ENCODE measurements at places on chromosomes 6 and 20. TPM values are rescaled to one million over a fixed set of nuclear protein-coding genes. Genes with fewer than 3 reads are reported as not detected.

DNA sequence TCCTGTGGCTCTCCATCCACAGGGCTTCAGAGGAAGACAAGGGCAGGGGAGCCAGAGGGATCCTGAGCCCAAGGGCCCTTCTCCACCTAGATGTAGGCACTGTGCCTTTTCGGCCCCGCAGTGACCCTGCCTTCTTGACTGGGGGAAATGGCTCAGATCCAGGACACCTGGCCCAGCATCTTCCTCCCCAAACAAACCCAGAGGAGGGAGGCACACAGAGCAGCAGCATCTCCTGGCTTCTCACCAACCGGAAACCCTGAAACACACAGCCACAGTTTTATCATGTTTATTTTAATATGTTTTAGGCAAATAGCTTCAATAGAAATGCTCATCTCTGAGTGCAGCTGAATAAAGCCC, 84.5 kb upstream of the LRFN2 start:
- DNase-seq = no peak

GRCh38 chr6:169093770-169094551, 159.7 kb downstream of the THBS2 start:
- no peak for DNase-seq

DNA sequence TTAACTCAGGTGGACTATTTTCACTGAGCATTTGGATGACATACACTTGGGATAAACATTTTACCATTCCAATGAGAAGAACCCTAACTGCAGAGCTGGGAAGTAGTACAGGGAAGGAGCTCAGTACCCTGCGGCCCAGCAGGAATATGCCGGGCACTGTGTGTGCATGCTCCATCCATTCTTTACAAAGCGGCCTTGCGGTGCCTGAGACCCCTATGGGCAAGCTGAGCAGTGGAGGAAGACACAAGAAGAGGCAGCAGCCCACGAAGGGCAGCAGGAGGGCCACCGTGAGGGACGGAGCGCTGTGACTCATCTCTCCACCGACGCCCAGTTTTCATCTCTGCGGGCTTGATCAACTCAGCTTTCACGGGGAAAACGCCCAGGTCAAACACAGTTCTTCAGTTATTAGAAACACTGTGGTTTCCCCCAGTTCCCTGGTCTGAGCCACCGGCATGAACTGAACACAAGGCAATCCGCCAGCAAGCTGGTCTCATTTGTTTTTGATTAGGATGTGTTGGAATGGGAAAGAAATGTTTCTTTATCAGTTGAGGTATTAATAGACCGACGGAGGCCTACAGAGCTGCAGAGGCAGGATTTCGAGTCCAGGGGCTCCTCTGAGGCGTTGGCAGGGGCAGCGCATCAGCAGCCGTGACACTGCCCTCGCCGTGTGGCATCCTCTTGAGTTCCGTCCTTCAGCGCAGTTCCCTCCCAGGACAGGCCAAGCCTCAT, 44.9 kb downstream of the IRF4 start:
- DNase-seq = no peak

DNA sequence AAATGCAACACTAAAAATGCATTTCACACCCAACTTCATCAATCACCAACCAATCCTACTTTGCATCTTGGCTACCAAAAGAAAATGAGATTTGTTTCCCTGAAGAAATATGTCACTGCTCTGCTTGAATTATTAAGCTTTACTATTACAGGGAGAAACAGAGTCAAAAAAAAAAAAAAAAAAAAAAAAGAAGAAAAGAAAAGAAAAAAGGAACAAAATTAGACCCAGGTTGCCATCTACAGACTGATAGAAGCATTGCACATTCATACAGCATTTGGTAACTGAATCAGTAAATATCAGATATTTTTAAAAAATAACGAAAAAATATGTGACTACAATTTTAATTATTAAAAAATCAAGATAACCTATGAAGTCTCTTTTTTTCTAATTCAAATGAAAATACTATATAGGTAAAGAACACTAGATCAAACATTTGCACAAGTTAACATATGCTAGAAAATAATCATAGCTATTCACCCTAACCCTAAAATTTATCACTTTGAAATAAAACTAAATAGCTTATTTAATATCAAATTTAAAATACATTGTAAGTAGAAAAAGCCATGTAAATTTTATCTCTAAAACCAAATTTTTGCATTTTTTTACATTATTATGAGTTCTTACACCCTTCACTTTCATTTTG, 83.3 kb downstream of the DCDC2 start:
- DNase-seq = no peak

SIRPA gene
- 42.3 TPM for total RNA-seq

- DNase-seq = no peak
These were observed 796 bp downstream of the PHF20 start for GRCh38 chr20:35772563-35773058.

DNA sequence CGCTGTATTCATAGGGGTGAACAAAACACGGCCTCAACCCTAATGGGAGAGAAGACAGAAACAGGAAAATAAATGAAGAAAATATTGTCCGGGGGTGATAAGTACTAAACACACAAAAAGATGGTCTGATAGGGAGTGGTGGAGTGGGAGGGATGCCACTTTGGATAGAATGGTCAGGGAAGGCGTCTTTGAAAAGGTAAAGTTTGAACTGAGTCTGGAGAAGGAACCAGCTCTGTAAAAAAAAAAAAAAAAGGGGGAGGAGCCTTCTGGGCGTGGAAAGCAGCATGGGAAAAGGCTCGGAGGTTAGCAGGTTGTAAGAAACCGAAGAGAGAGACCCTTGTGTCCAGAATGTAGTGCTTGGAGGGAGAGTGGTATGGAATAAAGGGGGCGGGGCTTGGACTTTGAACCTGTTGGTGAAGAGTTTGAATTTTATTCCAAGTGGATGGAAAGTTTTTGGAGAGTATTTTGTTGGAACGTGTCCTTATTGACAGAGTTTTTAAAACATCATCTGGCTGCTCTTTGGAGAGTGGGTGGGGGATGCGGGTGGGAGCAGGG, 1.8 kb downstream of the CHMP4B start:
- DNase-seq = no peak

DNA sequence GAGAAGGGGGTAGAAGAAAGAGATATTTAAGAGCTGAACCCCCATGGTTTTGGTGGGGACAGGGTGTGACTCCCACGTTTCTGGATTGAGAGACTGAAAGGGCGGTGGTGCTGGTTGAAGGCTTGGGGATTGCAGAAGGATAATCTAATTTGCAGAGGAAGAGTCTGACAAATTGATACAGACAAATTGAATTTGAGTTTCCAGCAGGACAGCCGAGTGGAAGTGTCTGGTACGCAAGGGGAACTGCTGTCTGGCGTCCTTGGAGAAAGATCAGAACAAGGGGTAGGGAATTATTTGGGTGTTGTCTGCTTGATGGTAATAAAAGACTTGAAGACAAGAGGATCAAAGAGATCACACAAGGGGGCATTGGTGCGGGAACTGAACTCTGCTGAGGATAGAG, 40.5 kb upstream of the MDGA1 start:
- DNase-seq = no peak

GRCh38 chr6:56091159-56091869, 156.1 kb downstream of the COL21A1 start:
- DNase-seq = no peak

GRCh38 chr6:157291356-157291755, 32.0 kb downstream of the TMEM242 start:
- no peak for DNase-seq

DNA sequence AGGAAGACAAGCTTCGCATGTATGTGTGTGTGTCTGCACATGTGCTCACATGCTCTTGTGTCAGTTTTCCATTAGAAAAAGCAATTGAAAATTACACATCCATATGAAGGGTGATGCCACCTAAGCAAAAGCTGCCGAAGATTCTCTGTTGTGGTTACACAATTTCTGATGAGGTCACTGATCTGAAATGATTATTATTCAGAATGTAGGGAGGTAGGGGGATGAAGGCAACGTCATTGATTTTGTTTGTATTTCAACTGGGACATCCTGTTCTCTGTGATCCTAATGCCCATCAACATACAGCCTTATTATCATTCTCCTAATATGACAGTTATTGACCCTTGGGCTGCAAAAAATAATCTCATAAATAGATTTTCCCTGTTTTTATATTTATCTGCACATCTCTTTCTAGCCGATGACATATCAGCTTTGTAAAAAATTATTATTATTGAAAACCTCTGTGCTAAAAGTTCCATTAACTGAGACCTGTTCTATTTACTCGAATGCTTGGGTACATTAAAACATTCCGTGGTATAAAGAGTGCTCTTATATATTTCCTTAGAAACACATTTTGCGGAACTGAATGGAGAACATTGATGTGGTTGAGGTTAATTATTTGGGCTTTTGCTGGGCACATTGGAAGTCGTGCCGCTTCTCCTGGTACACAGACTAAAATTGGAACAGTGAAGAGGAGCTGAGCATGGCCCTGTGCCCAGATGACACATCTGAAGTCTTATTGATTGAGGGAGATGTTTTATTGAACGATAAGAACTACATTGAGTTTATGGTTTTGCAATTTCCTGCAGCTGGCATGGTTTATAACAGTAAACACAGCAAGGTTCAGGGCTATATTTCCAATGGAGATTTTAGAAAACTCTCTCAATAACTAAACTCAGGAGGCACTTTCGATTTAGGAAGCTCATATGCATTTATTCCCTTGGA, 51.3 kb downstream of the ZNF831 start:
- DNase-seq = no peak

GRCh38 chr20:5395932-5396727, 79.4 kb upstream of the PROKR2 start:
- DNase-seq = no peak

DNA sequence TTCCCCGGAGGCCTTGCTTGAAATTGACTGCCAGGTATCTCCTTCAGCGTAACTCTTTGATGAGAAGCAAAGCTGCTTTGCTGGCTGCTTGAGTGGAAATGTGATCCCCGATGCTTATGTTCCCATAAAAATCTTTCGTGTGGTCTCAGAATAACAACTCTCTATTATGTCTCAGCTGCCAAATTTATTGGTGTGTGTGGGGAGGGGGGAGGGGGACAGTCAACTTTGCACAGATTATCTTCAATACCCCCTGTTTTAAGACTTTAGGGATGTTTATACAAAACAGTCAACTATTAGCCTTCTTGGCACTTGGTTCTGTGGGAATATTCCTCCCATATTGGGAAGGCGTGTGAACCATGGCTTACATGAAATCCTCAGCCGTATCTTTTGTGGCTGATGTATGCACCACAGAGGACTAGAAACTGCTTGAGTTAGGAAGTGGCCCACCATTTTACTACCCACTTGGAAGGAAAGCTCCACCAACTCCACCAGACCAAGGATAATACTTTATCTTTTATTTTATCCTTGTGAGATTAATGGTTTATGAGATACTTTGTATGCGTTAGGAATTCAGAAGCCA, 101.5 kb upstream of the SLC24A3 start:
- no peak for DNase-seq

DEK gene
- 107 TPM for total RNA-seq

PI3 gene
- 5.9 TPM for total RNA-seq

SLC22A2 gene
- not detected for total RNA-seq

DNA sequence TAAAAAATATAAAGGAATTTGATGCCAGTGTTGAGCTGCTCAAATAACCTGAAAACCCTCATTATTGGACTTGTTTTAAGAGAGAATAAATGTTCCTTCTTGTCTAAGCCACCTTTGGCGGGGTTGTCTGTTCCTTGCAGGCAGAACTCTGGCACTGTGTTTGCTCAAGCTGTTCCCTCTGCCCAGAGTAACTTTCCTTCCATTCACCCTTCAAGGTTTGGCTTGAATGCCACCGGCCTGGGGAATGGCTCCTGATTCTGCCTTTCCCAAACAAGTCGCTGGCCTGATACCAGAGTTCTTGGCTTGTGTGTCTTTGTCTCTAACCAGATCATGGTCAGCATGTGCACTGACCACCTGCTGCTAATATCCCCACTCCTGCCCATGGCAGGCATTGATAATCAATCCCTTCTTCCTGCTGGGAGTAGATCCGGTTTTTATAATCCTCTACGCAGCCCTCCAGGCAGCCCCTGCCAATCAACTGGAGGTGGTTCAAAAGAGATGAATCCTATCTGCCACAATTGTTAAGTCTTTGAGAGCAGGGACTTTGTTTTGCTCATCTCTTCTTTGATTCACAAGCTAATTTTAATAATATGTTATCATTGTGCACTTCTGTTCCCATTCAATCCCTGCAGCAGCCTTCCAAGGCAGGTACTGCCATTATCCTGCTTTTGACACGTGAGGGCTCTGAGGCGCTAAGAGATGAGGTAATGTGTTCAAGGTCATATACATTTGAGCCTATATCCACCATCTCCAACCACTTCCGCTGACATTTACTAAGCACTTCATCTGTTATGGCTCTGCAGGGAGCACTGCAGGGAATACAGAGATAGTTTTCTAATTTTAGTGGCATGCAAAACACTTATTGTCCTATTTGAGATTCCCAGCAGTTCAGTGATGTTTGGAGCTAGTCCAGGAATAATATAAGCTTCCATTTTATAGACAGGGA, 3.1 kb upstream of the CCM2L start:
- DNase-seq = no peak

GRCh38 chr6:160861824-160862223, 129.7 kb upstream of the MAP3K4 start:
- no peak for DNase-seq

- no peak for DNase-seq
These were observed 726 bp upstream of the ARFGEF3 start for GRCh38 chr6:138161088-138161337.

DNA sequence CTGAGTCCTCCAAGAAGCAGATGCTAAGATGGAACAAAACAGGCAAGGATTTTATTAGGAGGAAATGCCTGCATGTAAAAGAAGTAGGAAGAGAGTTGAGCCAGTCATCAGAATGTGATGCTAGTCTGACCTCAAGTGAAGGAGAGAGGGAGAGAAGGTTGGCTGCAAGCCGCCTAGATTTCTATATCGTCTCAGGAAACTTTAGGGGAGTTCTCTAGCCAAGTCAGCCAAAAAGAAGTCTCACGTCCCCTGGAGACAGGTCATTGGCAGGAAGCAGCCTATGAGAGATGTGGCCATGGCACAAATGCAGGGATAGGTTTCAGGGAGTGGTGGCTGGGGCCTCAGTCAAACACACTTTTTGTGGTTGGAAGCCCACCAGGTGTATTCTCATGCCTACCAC, 378.0 kb downstream of the CD109 start:
- no peak for DNase-seq

TAP1 gene
- 28.7 TPM for total RNA-seq

- no peak for DNase-seq
These were observed 21.6 kb downstream of the TFB1M start for GRCh38 chr6:155292711-155293110.

ULBP3 gene
- total RNA-seq = 2.0 TPM

GRCh38 chr6:217048-217659, 75.1 kb upstream of the DUSP22 start:
- DNase-seq = no peak

PHF3 gene
- 76.0 TPM for total RNA-seq

DNA sequence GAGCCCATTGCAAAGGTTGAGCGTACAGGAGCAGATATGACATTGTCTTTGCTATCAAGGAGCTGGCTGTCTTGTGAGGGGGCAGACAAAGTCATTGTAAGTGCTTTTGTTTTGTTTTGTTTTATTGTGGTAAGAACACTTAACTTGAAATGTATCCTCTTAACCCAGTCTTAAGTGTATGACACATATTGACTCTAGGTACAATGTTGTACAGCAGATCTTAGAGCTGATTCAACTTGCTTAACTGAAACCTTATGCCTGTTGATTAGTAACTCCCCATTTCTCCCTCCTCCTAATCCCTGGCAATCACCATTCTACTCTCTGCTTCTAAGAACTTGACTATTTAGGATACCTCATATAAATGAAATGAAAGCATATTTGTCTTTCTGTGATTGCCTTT, 429.0 kb downstream of the BMP2 start:
- no peak for DNase-seq

GRCh38 chr6:5468586-5468985, 207.3 kb downstream of the FARS2 start:
- no peak for DNase-seq

Measured in breast epithelium (tissue), 4 donors.